Stimulated activated CD8-positive, alpha-beta memory T cell treated with anti-CD3 and anti-CD28 coated beads, Interleukin-7, amount 100 ng/mL, for 1 hour (primary cell): ENCODE measurements at places on chromosomes 5 and 9.

DNA sequence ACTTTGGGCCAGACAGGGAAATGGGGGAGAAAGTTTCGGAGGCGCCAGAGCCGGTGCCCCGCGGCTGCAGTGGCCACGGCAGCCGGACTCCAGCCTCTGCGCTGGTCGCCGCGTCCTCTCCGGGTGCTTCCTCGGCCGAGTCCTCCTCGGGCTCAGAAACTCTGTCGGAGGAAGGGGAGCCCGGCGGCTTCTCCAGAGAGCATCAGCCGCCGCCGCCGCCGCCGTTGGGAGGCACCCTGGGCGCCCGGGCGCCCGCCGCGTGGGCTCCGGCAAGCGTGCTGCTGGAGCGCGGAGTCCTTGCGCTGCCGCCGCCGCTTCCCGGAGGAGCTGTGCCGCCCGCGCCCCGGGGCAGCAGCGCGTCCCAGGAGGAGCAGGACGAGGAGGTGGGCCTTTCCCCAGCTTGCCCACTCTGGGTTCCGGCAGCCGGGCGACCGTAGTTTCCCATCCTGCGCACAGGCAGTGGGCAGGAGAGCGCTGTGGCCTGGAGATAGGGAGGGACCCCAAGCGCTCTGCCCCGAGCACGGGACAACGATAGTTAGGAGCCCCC lies 516 bp downstream of the MAST4 start:
- no peak for DNase-seq

DNA sequence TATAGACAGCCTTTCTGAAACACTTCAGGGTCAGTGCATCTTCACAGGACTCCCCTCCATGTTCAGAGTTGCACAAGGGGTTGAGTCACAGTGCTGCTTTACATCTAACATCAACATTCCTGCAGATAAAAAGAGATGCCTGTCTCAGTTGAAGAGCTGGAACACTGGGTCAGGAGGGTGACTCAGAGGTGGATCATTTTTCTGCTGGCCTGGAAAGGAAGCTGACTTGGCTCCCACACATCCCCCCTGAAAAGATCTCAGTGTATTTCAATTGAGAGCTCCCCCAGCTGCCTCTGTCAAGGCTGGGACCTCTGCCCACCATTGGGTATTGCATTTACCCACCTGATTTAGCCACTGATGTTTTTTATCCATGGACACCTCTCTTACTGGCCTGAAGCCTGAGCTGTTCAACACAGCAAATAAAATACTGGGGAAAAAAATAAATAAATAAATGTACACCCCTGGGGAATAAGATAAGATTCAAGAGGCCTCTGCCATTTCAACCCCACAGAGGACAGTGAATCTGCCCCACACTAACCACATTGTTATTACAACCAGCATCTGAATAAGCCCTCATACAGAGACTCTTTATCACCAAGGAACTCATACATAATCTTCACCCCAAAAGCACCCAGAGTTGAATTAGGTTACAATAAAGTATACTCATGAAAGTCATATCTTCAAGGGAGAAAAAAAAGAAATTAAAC lies 716.4 kb downstream of the SEMA5A start:
- DNase-seq, result no peak

DNA sequence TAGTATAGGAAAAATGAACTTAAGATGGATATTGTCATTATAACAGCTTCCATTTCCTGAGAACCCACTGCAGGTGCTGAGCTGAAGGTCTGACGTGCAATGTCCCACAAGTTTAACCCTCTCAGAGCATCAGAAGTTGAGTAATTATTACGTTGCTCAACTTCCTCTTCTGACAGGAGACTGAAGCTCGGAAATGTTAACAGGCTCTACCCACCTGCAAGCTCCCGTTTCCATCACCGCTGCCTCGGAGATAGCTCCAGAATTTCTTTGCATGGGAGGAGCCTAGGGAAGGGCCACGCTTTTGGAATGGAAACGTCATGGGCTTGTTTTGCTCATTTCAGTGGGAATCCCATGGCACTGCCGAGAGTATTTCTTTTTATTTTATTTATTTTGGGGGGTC lies 1.0 kb upstream of the NTMT1 start:
- DNase-seq, result no peak

DNA sequence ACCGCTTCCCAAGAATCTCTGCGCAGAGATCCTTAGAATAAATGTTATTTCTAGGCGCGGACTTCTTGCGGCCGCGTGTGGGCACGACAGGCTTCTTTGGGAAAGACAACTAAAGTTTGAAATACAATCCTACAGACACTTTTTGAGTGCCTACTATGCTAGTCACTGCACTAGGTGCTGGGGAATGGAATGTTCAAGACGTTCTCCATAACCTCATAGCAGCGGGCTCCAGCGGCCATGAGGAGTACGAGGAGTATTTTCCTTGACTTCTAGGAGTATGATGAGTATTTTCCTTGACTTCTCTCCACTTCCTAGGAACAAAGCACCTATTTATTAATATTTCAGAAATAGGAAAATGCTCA lies 636 bp upstream of the PWWP2A start:
- DNase-seq, result no peak

DNA sequence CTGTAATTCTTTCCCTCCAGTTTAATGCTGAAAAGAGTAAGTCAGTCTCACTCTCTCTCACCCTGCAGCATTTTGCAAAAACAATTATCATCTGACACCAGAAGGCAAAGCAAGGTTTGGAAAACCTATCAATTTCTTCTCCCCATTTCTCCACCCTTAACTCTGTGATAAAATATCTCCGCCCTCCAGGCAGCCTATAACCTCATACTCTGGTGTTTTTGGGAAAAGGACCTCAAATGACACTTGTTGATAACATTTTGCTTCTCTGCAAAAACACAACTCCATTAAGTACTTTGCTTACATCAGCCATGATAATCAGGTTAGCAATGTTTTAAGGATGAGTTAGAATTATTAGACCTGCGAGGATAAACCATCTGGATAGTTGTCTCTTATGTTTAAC lies 2.3 kb downstream of the ANKH start:
- DNase-seq, result no peak

DNA sequence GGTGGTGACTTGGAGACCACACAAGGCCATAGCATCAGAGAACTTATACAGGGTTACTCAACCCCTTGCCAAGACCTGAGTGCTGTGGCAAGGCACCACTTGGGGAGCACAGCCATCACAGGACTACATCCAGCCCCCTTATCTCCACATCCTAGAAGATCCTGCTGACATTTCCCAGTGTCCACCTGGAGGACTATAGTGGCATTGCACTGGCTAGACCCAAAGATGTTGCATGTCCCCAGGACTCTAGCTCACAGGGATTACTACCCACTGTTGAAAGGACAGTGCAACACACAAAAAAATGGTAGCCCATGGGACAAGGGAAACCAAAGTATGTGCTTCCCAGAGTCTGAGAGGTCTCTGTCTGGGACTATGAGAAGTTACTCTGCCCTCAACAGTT lies 411.1 kb upstream of the NUDT12 start:
- DNase-seq, result no peak

GRCh38 chr5:76489877-76490688 lies 87.0 kb downstream of the IQGAP2 start:
- no peak for DNase-seq

- DNase-seq, result no peak
Observed at GRCh38 chr5:71924980-71925379, 182.3 kb upstream of the MAP1B start.

DNA sequence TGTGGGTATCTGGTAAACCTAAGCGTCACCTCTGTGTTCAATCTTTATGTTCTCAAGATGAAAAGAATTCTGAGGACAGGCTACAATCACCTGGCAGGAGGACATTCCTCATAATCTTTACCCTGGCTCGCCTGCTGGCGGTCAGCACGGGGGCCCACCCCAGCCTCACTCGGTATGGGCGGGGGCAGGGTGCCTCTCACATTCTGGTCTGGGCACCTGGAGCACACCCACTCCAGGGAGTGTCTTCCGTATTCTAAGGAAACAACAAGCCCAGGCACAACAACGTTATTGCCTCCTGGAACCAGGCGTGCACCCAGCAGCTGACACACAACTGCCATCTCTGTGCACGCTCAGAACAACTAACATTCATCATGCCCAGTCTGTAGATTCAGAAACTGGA lies 179.8 kb downstream of the ROR2 start:
- no peak for DNase-seq

DNA sequence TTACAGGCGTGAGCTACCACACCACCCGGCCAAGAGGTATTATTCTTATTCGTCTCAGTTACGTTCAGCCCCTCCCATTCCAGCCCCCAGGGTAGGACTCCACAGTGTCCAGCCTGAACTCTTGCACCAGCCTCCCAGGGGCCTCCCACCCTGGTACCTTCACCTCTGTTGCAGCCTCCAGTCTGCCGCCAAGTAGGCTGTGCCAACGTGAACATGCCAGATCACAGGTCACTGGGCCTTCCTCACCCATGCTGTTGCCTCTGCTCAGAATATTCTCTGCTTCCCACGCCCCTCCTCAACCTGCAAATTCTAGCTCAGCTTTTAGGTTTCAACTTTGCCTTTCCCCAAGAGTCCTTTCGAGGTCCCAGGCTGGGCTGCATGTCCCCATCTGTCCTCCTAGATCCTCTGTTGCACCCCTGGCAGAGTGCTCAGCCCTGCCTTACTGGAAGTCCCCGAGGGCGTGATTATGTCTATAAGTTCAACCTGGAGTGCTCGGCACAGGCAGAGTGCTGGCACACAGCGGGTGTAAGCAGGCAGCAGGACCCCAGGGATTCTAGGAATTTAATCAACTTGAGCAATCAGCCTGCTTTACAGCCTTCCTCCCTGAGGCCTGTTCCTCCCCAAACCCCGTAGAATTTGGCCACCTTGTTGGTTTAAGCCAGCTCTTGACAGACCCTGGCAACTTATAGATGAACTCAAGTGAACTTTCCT lies 13.1 kb upstream of the STXBP1 start:
- DNase-seq, result no peak

DNA sequence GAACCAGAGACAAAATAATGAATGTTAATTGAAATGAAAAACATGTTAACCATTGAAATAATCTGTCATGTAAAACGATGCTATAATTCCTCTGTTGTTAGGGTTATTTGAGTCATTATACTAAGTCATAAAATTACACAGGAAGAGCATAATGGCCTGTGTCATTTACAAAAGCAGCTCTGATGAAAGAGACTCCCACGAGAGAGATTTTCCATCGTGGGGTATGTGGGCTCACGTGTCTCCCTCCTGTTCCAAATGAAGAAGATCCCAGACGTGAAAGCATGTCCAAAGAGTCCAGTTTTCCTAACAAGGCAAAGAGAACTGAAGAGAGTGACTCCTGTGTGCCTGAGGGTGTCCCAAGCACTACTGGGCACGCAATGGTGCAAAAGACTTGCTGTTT lies 379.8 kb downstream of the SPOCK1 start:
- no peak for DNase-seq

- DNase-seq, result no peak
Observed at GRCh38 chr9:132609829-132610228, 27.4 kb downstream of the BARHL1 start.

DNA sequence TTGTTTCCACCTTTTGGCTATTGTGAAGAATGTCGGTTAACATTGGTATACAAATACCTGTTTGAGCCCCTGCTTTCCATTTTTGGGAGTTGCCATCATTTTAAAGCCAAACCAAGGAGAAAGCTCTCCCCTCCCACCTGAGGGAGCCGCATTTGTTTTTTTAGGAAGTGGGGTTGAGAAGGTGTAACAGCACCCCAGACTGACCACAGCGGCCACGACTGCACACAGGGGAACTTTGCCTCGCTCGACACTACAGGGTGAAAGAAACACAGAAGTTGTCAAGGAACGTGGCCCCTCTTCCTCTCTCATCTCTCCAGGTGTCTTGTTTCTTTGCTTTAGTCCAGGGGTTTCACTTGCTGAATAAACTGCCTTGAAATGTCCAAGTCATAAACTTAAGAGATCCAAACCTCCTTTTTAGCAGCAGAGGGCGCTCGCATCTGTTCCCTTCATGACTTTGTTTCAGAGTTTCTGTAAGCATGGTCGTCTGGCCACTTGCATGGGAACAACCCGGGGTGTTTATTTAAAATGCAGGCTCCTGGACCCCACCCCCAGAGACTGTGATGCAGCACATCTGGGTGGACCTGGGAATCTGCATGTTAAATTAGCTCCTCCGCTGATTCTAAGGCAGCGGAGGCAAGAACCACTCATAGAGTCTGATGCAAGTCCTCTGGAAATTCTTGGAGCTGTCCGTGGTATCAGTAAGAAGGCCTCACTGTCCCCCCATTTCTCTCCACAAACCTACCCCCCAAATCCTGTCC lies 2.1 kb upstream of the TTLL11 start:
- DNase-seq, result no peak

DNA sequence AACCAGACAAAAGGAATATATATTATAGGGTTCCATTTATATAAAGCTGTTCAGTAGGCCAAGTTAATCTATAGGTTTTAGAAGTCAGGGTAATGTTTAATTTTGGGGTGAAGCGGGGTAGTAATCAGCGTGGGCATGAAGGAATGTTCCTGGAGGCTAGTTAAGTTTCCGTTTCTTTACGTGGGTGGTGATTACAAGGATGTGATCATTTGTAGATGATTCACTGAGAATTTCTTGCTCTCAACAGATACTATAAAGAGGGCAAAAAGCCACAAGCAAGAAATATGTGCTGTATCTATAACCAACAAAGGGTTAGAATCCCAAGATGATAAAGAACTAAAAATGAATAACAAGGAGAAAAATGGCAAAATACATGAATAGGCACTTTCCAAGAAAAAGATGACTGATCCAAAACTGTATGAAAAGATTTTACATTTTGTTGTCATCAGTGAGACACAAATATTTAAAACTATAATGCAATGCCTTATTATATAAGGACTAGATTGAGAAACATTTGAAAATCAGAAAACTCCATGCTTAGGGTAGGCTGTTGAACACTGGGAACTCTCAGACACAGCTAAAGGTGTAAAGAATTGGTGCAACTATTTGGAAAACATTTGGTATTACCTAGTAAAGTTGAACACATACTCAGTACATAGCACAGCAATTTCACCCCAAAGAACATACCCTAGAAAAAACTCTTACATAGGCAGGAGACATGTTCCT lies 224.3 kb upstream of the S1PR3 start:
- no peak for DNase-seq

- DNase-seq, result no peak
Observed at GRCh38 chr9:121711281-121711680, 59.8 kb downstream of the DAB2IP start.

DNA sequence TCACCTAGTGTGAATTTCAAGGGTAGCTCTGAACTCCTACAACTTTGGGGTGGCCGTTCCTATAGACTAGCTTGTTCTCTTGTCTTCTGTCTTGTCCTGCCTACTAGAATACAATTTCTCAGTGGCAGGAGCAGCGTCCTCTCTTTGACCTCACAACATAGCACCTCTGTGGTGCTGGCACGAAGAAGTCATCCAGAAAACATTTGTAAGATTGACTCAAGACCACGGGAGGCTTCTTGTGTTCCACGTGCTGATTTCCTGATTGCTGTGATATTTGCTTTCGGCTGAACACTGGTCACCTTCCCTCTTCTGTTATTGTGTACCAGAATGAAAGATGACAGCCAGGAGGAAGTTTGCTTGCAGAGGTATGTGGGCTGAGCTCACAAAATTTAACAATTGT lies 27.0 kb downstream of the SLC1A1 start:
- DNase-seq, result no peak

- DNase-seq, result no peak
Observed at GRCh38 chr5:166428264-166428803, 1863.1 kb upstream of the WWC1 start.
